ENCODE measurements at places on chromosomes 2 and 18. TPM values are rescaled to one million over a fixed set of nuclear protein-coding genes. Genes with fewer than 3 reads are reported as not detected.

The HOXD8 gene
- 22.0 TPM for total RNA-seq

The CAVIN2 gene
- not detected for total RNA-seq

The DYSF gene
- not detected for total RNA-seq

The SLC38A11 gene
- total RNA-seq, result 0.09 TPM

The NBAS gene
- 28.8 TPM for total RNA-seq
